ENCODE measurements at places on chromosomes 1 and 21.
A peak's percentile ranks its signal among the peaks of the same experiment; 100 is the strongest.

GRCh38 chr1:156498432-156499193 is 2.0 kb downstream of the MEF2D start:
- H3K4me3 ChIP-seq = peak overlapping the region; percentile 97
- peaks cover 47% of the 10 kb centered on the region for H3K4me1 ChIP-seq
- peak; percentile 71 for DNase-seq

DNA sequence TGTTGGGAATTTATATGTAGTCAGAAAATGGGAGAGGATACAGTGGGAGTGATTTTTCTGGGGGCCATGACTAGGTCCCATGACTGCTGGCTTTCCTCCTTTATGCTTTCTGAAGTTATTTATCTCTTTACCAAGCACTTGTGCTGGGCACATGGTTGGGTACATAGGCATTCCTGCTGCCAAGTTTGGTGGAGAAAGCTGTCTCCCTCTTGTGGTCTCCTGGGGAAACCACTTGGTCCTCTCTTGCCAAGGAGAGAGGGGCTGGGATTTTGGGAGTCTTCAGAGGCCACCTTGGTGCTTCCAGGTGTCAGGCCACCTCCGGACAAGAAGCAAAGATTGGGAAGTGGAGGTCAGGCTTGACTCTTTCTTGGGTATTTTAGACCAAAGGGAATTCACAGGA is 120.2 kb upstream of the KCNE2 start:
- H3K36me3 ChIP-seq = no peaks in the 10 kb centered on the region
- peak; percentile 29 for DNase-seq
- no peaks in the 10 kb centered on the region for H3K4me1 ChIP-seq
- H3K27me3 ChIP-seq = no peaks in the 10 kb centered on the region

DNA sequence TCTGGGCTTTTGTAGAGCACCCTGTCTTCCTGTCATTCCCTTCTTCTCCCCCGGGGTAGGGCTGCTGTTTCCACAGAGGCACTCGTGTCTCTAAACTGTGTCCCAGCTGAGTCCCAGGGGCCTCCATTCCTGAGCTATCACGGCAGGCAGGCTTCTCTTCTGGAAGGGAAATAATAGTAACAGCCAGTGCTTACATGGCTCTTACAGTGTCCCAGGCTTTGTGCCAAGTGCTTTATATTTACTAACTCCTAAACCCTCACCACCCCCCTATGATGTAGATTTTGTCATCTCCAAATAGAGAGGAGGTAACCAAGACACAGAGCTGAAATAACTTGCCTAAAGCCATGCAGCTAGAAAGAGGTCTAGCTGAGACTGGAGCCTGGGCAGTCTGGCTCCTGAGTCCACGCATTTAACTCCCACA is 1.4 kb upstream of the CELF3 start:
- DNase-seq = no peak
- peaks cover 16% of the 10 kb centered on the region for H3K4me1 ChIP-seq
- no peak overlapping the region for H3K27ac ChIP-seq
- H3K36me3 ChIP-seq = no peaks in the 10 kb centered on the region

DNA sequence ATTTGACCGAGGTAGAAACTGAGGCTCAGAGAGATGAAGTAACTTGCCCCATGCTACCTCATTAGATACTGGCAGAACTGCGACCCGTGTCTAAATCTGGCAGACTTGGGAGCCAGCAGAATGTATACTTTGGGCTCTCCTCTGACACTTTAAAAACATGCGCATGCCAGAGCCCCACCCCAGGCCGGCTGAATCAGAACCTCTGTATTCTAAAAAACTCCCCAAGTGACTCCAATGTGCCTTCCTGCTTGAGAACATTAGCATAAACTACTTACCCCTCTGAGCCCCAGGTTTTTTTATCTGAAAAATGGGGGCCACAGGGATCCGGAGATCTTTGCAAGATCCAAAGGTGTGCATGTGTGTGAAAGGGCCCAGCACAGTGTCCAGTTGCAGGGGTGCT is 344.7 kb upstream of the USP24 start:
- no peaks in the 10 kb centered on the region for H3K27me3 ChIP-seq
- H3K27ac ChIP-seq = no peak overlapping the region
- H3K36me3 ChIP-seq = no peaks in the 10 kb centered on the region
- DNase-seq = no peak
- H3K4me3 ChIP-seq = no peak overlapping the region
- no peaks in the 10 kb centered on the region for H3K4me1 ChIP-seq

- no peak overlapping the region for H3K27ac ChIP-seq
- DNase-seq = no peak
- no peaks in the 10 kb centered on the region for H3K4me1 ChIP-seq
- H3K27me3 ChIP-seq = no peaks in the 10 kb centered on the region
- H3K36me3 ChIP-seq = no peaks in the 10 kb centered on the region
Measured at GRCh38 chr1:224042557-224043118, 71.3 kb upstream of the FBXO28 start.

- no peaks in the 10 kb centered on the region for H3K27me3 ChIP-seq
- H3K36me3 ChIP-seq = no peaks in the 10 kb centered on the region
- H3K4me3 ChIP-seq = no peak overlapping the region
- H3K4me1 ChIP-seq = no peaks in the 10 kb centered on the region
- no peak for DNase-seq
- H3K27ac ChIP-seq = no peak overlapping the region
Measured at GRCh38 chr1:79556189-79556588, 549.7 kb upstream of the ADGRL4 start.

DNA sequence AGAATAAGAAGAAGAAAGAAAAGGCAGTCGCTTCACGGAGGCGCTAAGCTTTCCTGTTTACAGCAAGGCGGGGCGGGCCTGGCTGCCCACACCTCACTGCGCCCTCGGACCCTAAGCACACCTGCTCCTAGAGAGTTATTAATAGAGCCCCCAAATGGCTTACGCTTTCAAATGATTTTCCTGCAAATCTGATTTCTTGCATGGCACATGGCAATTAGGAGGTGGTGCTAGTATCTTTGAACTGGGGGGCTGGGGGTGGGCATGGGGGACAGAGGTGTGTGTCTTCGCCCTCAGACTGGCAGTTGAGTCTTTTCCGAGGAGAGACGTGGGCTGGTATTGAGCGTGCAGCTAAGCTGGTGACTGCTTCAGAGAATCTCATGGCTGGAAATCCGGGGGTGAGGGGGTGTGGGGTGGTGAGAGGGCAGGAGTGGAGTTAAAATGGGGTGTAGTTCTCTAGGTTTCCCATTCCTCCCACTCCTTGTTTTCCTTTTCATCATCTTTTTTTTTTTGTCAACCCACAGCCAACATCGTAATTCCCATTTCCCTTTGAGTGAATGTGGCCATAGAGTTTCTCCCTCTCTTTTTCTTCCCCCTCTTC is 1.3 kb downstream of the S1PR1 start:
- no peaks in the 10 kb centered on the region for H3K36me3 ChIP-seq
- H3K27me3 ChIP-seq = peaks cover 23% of the 10 kb centered on the region
- H3K4me1 ChIP-seq = no peaks in the 10 kb centered on the region
- DNase-seq = no peak

DNA sequence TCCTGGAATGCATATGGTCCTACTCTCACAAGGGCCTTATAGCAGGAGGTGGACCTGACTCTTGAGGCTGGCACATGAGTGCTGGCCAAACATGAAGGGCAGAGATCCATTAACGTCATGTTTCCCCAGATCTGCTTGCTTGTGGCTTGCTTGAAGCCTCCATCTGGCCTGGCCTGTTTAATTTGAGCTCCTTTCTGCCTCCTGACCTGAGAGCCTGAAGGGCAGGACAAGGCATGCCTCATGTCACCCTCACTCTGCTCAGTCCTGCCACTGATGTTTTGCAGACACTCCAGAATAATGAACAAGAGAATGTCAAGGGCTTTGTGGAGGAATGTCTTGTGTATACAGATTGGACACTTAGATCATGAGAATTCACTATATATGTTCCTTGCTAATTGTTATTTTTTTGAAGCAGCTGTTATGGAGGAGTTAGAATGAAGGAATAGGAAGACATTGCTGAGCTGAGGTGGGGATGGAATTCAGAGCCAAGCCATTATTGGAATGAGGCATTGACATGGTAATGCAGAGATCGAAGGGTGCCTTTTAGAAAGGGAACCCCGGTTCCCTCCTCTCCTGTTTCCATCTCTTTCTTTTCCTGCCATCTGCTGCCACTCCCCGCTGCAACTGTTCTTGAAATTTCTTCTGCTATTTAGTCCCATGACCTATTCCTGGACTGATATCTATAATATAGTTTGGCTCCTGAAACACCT is 457.0 kb upstream of the PROX1 start:
- H3K4me1 ChIP-seq = no peaks in the 10 kb centered on the region
- DNase-seq = no peak
- no peaks in the 10 kb centered on the region for H3K27me3 ChIP-seq
- H3K4me3 ChIP-seq = no peak overlapping the region
- no peaks in the 10 kb centered on the region for H3K36me3 ChIP-seq

DNA sequence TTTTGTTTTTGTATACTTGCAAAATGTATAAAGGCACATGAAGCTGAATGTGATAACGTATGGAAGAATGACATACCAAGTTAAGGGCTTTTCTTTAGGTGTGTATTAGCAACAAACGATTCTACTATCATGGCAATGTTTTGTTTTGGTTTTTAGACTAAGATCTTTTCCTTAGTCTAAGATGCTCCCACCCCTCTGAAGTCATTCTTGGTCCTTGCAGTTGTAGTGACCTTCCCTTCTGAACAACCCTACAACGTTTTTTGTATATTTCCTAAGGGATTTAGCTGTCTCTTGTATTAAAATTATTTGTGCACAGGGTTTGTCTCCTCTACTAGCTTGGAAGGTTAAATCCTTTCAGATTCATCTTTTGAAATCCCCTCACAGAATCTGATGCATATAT is 61.0 kb downstream of the SPAG17 start:
- no peak for DNase-seq
- no peak overlapping the region for H3K27ac ChIP-seq
- H3K4me3 ChIP-seq = no peak overlapping the region
- H3K36me3 ChIP-seq = no peaks in the 10 kb centered on the region

GRCh38 chr1:61259379-61260148 is 177.2 kb downstream of the NFIA start:
- H3K4me3 ChIP-seq = no peak overlapping the region
- DNase-seq = no peak
- H3K27ac ChIP-seq = no peak overlapping the region
- no peaks in the 10 kb centered on the region for H3K27me3 ChIP-seq
- no peaks in the 10 kb centered on the region for H3K36me3 ChIP-seq
- peaks cover 3% of the 10 kb centered on the region for H3K4me1 ChIP-seq

- no peak for DNase-seq
- H3K4me1 ChIP-seq = no peaks in the 10 kb centered on the region
- no peaks in the 10 kb centered on the region for H3K27me3 ChIP-seq
Measured at GRCh38 chr1:50966991-50967390, 3.1 kb upstream of the CDKN2C start.

- no peak overlapping the region for H3K27ac ChIP-seq
- no peak overlapping the region for H3K4me3 ChIP-seq
- H3K4me1 ChIP-seq = no peaks in the 10 kb centered on the region
- no peak for DNase-seq
- no peaks in the 10 kb centered on the region for H3K36me3 ChIP-seq
- peaks cover 6% of the 10 kb centered on the region for H3K27me3 ChIP-seq
Measured at GRCh38 chr1:33305016-33305415, 15.9 kb downstream of the A3GALT2 start.

- no peaks in the 10 kb centered on the region for H3K27me3 ChIP-seq
- H3K4me3 ChIP-seq = peak overlapping the region; percentile 23
- peak overlapping the region; percentile 89 for H3K27ac ChIP-seq
- peak; percentile 91 for DNase-seq
Measured at GRCh38 chr1:209651138-209651587, 1.1 kb downstream of the LAMB3 start.

DNA sequence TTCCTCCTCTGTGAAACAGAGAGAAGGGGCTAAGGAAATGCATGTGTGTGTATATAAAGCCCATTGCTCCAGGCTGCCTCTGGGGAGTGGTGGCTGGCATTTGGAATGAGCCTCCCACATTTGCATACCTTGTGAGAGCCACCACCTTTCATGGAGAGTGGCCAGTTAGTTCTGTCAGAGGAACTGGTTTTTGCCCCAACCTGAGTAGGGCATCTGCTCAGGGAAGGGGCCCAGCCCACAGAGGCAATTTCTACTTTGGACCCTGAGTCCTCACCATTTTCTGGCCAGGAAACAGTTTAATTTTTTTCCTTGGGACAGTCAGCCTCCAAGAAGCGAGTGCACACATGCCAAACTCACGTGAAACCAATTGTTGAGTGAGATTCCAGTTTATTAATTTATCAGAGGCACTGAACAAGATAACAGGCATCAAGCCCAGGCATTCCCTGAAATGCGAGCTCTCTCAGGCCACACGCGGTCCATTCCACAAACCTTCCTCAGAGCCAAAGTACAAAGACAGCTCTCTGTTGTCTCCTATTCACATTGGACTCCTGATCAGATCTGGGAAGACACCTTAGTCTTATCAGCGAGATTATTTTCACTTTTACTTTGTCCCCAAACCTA is 1.0 kb upstream of the SLC6A9 start:
- H3K27ac ChIP-seq = peak overlapping the region; percentile 91
- no peak overlapping the region for H3K4me3 ChIP-seq
- no peaks in the 10 kb centered on the region for H3K27me3 ChIP-seq
- no peaks in the 10 kb centered on the region for H3K36me3 ChIP-seq

DNA sequence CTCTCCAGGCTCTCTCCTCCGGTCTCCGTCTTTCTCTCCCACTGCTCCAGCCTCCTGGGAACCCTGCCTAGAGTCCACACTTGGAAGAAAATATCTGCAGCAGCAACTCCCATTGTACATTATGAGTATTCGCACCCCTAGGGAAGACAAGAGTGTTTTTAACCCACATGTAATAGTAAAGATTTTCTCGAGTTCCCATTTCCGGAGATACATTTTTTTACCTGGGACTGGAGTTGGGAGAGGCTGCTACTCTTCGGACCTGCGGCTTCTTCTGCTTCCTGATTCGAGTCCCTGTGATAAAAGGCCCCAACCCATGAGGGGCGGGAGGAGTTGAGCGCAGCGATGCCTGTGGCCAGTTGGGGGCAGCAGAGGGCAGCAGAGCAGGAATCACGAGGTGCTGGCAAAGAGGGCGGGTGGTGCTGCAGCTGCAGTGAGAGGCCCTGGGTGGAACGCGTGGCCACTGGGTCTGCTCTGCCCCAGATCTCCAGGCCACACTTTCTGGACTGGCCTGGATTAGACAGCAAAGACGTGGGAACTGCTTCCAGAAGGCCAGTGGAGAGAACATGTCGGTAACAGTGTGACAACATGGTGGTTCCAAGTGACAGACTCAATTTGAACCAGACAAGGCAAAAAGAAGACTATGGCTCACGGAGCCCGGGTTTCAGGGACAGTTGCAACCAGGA is 221.0 kb upstream of the CSF3R start:
- H3K27me3 ChIP-seq = no peaks in the 10 kb centered on the region
- no peak overlapping the region for H3K4me3 ChIP-seq
- no peaks in the 10 kb centered on the region for H3K4me1 ChIP-seq
- no peak overlapping the region for H3K27ac ChIP-seq
- no peaks in the 10 kb centered on the region for H3K36me3 ChIP-seq

Data from colonic mucosa (tissue), 4 donors.